ENCODE measurements at places on chromosomes 12 and 14. TPM values are rescaled to one million over a fixed set of nuclear protein-coding genes. Genes with fewer than 3 reads are reported as not detected.

The NRIP2 gene
- total RNA-seq: 1.5 TPM

The TAS2R20 gene
- total RNA-seq: 3.9 TPM

The MDP1 gene
- total RNA-seq: 17.1 TPM

The NGB gene
- total RNA-seq: 0.27 TPM
